NCI-H748 treated with DMSO at 0.1 percent for 48 hours (cell line): ENCODE measurements at places on chromosomes 7 and 10.
A peak's percentile ranks its signal among the peaks of the same experiment; 100 is the strongest.

- no peak for DNase-seq
These were observed 267.4 kb downstream of the USP6NL start for GRCh38 chr10:11344081-11344480.

DNA sequence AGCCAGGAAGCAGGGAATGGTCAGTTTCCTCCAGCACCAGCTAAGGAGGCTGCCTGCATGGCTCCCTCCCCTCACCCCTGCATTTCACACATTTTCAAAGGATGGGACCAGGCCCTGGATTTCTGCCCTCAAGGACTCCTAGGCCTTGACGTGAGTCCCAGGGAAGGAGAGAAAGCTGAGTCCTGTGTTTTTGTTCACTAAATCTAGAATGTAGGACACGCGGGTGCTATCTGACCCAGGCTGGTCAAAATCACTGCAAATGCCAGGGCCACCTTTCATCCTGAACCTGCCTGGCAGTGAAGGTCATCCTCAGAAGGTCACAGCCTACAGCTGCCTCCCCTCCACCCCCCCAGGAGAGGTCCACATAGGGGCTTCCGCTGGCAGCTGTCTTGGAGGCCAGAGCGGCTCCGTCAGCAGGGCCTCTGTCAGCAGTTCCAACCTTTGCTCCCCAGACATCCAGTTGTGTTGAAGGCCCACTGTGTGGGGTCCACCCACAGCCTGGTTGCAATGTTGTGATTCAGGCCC is 18.0 kb downstream of the RHBDD2 start:
- no peak for DNase-seq

DNA sequence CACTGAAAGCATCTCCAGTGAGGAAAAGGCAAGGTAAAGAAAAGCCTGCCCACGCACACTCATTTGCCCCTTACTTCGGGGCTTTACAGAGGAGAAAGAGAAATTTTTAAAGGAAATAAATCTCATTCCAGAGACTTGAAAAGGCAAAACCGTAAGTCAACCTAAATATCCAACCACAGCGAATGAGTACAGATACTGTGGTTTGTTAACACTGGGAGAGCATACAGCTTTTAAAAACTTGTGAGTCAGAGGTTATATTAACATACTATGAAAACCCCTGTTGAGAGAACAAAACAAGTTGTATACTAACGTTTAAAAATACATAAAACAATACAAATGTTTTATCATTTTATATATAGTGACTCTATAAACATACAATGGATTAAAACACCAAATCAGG is 28.6 kb upstream of the ST7 start:
- no peak for DNase-seq

DNA sequence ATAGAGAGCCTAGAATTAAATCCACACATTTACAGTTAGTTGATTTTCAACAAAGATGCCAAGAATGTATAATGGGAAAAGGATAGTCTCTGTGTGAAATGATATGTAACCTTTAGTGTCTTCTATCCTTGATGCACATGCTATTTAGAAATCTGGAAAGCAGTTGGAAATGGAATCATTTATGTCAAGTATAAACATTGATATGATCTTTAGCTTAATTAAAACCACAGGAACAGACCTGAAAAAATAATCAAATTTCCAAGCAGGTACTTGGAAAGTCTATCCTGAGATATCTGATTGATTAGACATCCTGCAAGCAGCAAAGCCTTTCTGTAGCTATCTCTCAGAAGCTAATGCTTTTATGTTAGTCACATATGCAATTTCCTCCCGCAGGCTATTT is 24.4 kb upstream of the SRI start:
- DNase-seq, result no peak

DNA sequence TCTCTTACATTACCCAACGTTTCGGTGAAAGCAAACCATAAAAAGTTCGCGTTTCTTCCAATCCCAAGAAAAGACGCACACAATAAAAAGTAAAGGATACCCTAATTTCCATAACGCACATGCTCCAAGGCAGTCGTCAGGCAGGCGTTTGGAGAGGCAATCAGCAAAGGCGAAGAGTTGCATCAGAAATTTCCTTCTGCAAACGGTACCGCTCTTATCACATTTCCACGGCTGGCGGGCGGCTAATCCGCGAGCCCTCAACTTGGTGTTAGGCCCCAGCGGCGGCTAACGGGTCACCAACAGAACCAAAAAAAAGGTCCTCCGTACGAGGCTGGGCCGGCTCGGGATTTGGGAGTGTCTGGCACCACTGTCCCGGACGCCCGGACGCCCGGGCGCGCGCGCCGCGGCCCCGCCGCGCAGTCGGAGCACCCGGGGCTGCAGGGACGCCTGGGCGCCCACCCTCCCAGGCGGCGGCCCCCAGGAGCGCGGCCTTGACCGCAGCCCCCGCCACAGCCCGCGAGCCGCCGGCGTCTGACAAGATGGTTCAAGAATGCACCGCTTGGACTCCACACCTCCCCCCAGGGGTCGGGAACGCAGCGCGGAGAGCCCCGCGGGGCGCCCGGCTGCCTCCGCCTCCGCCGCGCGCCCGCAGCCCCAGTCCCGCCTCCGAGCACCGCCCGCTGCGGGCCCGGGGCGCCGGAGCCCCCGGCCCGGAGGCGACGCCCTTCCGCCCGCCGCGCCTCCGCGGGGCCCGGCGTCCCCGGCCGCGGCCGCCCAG is 9.8 kb upstream of the GRB10 start:
- no peak for DNase-seq

DNA sequence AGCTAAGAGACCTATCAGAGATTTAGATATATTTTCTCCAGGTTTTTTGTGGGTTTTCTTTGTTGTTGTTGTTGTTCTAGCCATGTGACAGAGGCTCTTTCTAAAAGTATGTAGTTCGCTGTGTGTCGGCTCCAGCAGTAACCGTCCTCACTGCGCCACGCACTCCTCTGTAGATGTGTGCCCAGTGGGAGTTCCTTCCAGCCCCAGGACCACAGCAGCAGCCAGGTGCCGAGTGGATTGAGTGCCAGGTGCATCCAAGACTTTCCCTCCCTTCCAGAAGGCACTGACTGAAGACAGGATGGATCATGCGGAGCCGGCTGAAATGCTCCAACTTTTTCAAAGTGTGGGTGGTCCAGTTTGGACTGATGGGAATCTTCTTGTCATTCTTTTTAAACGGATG is 31.8 kb downstream of the WDR86 start:
- DNase-seq, result no peak

DNA sequence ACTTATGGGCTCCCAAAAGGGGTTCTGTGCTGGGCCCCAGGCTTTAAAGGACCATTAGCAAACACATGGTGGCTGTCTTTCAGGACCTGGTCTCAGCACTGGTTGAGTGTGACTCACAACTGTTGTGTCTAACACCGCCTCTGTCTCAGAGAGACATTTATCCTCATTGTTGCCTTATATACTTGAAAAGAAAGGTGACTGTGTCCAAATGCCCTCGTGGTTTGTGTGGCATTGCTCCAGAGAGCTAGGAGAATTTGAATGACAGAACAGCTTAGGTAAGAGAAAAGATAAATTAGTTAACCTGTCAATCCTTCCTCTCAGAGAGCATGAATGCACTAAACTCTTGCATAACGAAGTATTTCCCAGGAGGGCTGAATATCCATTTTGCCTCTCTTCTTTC is 14.5 kb upstream of the FAM13C start:
- no peak for DNase-seq

DNA sequence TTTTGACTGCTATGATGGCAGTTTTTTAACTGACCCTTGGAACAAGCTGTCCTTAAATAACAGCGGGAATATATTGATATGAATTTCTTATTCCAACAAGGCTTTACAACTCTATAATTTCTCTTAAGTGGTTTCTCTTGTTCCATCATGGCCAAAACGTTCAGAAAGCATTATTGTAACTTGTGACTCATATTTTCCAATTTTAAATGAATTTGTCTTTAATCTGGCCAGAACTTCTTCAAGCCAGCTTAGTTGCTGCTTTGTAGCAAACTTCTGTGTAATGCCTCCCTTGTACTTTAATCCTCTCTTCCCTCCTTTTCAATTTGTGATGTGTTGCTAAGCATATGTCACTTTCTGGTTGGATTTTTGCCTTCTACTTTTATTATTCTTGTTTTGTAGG is 271.9 kb downstream of the KIF20B start:
- DNase-seq, result no peak

- DNase-seq, result no peak
These were observed 638 bp downstream of the EGR2 start for GRCh38 chr10:62815381-62816075.

- DNase-seq, result no peak
These were observed 2.1 kb upstream of the RAPGEF5 start for GRCh38 chr7:22358820-22359697.

DNA sequence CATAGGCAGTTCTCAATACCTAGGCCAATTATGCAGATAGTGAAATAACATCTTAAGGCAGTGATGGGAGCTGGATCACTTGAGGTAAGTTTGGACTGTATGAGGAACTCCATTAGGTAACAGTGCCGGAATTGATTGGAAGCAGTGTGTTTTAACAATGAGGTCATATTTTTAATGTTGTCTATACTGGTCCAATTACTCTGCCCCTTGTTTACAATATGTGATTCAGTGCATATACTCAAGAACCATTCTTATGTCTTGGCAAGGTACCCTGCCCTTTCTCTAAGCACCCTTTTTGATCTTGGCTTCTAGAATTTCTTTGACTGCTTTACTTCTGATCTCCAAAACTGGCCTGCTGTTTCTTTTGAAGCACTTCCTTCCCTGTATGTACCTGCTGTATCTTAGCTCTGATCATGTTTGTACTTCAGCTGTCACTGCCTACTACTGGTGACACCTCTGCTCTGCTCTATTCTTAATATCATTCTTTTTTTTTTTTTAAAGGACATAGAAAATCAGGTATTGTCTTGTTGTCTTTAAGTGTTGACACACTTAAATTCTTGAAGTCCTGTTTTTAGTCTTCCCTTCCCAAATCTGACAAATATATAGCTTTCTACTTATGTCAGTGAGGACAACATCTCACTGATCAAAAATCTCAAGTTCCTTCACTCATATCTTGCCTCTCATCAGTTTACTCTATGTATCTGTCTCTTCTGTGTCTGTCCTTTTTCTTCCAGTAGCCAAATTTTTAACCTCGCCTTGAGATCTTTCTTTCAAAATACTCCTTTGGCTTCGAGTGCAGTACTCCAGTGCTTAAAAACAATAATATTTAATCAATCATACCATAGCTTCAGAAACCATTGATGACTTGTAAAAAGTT is 46.4 kb upstream of the RPA3 start:
- DNase-seq, result no peak

DNA sequence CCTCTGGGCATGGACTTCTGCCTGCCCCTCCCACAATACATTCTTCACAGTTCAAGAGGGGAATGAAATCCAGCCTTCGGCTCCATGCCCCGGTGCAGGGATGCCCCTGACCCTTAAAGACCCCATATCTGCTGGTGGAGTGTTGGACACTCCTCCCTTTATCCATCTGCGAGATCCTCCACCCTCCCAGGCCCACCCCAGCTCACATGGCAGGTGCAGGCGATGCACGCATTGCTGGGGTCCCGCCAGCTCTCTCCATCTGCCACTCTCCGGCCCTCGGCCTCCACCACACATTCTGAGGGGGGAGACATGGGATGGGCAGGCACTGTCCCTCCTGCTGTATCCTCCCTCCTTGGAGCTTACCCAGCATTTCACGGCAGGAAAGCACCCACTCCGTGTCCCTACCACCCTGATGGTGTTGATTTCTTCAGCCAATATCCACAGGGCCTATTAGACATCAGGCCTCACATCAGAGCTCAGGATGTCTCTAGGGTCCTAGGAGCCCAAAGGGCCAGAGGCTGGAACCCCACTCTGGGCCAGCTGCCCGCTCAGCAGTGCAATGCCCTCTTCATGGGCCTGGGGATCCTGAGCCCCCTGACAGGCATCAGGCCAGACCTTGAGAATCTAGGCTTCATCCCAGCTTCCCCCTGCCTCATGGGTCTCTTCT is 18.3 kb downstream of the ATP6V1F start:
- DNase-seq, result no peak

DNA sequence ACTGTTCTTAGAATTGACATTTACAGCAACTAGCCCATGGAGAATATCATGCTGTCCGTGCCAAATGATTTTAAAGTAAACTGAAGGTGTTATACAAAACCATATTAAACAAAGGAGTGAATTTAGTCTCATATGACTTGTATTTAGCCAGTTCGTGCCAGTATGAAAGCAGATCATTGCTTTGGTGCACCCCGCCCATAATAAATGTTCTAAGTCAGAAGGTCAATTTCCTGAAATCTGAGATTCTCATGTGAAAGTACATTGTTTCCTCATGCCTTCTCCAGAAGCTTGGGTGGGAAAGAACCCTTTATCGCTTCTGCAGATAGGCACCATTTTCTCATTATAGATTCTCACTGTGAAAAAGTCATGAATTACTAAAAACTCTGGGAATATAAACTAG is 106.4 kb downstream of the CAMK1D start:
- DNase-seq, result peak; percentile 71

DNA sequence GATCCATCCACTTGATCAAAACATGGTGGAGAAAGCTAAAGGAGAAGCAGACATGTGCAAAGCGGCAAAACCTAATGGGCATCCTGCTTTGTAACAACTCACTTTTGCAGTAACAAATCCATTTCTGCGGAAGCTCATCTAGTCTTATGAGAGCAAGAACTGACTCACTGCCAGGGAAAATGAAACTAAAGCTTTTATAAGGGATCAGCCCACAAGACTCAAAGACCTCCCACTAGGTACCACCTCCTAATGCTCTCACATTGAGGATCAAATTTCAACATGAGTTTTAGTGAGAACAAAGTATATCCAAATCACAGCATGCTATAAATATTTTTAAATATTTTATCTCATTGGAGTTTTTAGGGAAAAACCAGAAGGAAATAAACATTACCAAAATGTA is 120.1 kb upstream of the GNAI1 start:
- peak; percentile 23 for DNase-seq

GRCh38 chr7:1144269-1144771 is 15.7 kb downstream of the ZFAND2A start:
- no peak for DNase-seq

- no peak for DNase-seq
These were observed 69.0 kb upstream of the RSBN1L start for GRCh38 chr7:77627309-77627676.

DNA sequence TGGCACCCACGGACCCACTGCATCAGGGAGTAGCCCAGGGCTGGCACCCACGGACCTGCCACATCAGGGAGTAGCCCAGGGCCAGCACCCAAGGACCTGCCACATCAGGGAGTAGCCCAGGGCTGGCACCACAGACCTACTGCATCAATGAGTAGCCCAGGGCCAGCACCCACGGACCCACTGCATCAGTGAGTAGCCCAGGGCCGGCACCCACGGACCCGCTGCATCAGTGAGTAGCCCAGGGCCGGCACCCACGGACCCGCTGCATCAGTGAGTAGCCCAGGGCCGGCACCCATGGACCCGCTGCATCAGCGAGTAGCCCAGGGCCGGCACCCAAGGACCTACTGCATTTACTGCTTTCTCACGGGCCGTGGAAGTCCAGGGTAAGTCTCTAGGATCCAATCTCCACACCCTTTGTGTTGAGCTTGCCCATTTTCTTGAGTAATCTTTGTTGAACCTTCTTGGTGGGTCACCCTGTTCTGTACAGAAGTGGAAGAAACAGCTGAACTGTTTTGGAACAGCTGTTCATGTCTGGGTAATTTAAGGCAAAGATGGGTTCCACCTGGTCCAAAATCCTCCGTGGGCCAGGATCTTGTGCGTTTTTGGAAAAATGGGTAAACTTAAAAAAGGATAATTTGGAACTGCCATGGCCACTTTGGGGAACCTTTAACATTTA is 69.0 kb downstream of the VIPR2 start:
- no peak for DNase-seq
